ENCODE measurements at places on chromosomes 6 and 20.

DNA sequence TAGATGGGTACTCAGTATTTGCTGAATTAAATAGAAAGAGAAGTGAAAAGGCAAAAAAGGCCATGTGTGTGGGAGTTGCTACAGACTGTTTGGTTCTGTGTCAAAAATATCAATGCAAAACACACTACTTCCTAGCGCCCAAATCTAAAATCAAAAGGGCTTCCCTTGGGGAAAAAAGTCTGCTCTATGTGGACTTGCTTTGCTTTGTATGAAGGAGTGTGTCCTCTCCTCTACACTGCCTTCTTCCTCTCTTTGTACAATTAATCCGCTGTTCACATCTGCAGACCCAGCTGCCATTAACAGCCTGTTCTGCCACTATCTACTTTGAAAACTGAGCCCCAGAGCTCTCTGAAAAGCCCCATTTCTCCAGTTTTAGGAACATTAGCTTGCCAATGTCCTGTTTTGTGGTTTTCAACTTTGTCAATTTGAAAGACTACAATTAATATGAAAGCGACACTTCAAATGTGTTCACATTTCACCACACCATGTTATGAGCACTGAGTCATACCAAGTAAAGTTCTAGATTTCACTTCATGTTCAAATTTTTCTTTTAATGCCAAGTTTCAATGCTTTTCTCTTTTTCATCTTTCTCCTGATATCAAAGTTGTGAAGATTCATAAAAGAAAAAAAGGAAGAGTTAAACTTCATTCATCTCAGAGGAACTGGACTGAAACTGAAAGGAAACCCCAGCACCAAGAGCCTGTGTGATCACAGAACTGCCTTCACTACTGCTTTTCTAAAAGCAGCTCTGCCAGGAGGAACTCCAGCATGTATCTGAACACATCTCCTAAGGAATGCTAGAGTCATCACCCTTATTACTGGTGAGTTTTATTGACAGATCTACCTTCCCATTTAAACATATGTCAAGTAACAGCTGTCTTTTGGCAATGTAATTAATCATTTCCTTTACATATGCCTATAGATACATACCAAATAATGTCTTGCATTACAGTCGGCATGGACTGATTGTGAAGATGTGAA lies 102.6 kb downstream of the KIF13A start:
- no peak for DNase-seq

- DNase-seq = no peak
These were observed 114.3 kb upstream of the LRFN2 start for GRCh38 chr6:40701352-40702007.

- no peak for DNase-seq
These were observed 34.3 kb downstream of the CTNNBL1 start for GRCh38 chr20:37727957-37728634.

DNA sequence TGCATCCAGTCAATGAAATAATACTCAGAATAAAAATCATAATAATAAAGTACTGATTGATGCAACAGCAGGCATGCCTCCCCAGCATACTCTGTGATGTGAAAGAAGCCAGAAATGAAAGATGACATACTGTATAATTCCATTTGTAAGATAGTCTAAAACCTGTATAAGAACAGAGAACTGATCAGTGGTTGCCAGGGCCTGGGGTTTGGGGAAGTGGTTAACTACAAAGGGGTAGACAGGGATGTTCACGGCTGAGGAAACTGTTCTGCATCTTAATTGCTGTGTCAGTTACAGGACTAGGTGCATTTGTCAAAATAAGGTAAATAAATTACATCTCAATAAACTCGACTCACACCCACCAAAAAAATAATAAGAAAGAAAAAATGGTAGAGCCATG lies 81.3 kb upstream of the BMP2 start:
- DNase-seq = no peak

- DNase-seq = no peak
These were observed 143.1 kb downstream of the STXBP5 start for GRCh38 chr6:147347179-147347881.

DNA sequence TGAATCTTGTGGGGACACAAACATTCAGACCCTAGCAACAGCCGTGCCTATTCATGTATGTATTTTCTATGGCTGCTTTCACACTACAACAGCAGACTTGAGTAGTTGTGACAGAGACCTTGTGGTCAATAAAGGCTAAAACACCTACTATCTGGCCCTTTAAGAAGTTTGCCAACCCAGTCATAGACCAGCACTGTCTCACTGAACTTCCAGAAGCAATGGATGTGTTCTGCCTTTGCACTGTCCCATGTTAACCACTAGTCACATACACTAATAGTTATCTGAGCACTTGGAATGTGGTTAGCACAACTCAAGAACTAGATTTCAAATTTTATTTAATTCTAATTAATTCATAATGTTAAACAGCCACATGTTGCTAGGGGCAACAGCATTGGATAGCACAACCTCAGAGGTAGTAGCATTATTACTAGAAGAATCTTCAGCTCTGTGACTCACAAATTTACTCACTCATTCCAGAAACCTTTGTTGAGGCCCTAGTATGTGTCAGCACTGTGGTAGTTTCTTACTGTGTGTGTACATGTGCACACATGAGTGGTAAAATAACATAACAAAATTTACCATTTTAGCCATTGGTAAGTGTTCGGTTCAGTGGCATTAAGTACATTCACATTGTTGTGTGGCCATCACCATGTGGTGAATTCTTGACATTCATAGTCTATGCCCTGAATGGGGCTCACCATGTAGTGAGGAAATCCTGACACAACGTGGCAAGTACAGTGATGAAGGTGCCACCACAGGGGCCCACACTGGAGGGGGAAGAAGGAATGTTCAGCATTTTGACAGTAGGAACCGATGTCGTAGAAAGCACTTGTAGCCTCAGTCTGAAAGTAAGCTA lies 107.3 kb downstream of the CEP57L1 start:
- DNase-seq = no peak

DNA sequence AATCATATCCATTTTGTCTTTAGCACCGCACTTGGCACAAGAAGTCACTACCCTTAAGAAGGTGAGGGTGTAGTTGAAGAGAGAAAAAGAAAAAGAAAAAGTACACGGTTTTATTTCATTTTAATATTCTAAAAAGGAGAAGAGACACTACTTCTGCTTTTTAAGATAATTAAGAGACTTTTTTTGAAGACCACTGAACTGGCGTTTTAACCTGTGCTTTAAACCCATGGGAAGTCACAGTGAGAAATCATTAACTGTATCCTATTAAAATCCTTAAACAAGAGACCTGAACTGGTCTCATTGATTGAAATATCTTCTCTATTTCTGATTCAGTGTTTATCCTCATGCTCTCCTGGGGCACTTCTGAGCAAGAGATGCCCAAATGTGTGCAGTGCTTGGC lies 243.5 kb downstream of the TMEM242 start:
- no peak for DNase-seq

DNA sequence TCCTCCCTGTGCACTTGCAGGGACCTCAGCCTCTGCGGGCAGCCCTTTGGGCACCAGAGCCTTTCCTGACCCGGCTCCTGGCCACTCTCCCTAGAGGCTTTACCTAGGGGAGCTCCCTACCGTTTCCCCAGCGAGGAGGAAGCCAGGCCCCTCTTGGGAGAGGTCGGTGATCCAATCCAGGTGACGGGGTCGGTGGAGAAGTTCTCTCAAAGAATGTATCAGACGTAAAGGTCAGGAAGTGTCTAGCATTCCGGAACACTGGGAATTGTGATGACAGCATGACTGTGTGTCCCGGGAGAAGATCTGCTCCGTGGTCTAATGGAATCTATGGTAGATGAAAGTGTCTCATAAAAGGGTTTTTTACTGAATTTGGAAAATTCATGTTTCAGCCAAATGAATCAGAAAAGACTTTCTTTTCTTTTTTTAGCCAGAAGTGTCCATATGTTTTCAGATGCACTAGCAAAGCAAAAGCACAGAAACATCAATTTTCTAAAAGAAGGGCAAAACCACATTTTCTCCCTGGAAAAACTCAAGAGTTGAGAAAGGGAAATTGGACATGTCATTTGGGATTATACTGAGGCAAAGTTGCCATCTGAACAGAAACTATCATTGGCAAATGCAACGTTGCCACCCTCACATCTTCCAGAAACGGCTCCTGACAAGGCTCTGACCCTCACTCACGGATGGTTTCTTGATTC lies 289.4 kb downstream of the THBS2 start:
- DNase-seq = no peak

GRCh38 chr6:7621761-7622160 lies 31.8 kb downstream of the SNRNP48 start:
- DNase-seq = no peak

DNA sequence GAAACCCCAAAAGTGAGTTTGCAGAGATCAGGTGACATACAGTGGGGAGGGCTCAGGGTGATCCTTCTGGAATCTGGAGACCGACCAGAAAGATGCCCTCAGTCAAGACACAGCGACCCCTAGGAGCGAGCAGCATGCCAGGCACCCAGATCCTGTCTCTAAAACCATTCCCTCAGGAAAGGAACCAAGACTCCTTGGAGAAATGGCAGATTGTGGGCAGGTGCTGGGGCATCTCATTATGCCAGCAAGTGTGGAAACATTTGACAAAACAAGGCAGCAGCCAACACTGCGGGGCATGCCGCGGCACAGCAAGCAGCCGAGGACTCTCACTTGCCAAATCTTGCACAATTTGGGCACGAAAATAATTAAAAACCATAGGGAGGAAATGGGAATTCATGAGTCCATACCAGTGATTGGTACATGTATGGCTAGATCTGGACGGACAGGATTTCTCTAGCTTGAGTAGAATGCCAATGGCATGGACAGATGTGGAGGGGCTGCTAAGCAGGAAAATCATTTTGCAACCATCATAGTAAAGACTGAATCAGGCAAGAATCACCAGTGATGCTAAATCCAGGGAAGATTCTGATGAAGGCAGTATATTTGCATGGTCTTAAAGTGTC lies 76.9 kb downstream of the GINS1 start:
- no peak for DNase-seq

DNA sequence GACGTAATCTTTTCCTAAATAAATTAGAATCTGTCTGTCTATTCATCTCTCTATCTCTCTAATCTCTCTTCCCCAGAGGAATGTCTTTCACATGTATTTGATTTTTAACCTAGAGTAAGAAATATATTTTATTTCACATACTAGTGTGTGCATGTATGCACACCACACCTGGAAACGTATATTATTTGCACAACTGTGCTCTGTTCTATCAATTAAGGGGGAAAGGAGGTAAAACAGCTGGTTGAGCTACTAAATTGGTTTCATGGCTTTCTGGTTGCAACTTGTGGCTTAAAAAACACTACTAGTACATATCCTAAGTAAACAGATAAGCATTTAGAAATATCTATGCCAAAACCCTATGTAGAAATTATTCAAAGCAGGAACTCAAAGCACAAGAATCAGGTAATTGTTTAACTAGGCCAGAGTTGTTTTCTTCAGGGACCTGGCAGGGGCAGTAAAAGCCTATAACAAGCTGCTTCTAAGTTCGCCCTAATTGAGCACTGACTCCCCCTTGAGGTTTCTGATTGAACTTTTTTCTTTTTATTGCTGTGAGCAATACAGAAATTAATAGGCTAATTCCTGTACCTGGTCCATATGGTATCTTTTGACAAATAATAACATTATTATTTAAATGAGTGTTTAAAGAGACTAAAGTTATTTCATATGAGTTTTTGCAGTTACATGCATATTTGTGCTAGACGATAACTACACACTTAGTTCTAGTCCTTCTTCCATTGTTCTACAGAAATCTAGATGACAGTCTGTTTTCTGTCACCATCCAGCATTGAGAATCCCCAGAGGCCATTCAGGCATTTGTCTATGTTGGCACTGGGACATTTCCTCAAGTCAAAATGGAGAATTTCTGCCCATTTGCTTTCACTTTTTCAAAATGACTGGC lies 88.6 kb downstream of the MCHR2 start:
- no peak for DNase-seq

GRCh38 chr6:143522039-143522600 lies 10.6 kb upstream of the FUCA2 start:
- DNase-seq = no peak

DNA sequence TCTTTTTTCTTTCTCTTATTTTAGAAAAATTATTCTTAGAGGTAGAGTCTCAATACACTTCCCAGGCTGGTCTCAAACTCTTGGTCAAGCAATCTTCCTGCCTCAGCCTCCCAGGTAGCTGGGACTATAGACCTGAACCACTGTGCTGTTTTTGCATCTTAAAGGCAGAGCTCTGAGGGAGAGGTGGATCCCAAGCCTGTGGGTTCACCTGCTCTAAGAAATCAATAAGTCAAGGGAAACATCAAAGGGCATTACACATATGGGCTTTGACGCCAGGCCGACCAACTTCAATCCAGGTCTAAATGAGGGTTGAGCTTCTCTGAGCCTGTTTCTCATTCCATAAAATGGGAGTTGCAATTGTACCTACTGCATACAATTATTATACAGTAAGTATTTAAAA lies 223.9 kb downstream of the LY86 start:
- no peak for DNase-seq

GRCh38 chr6:110337486-110337885 lies 20.7 kb downstream of the METTL24 start:
- DNase-seq = no peak

DNA sequence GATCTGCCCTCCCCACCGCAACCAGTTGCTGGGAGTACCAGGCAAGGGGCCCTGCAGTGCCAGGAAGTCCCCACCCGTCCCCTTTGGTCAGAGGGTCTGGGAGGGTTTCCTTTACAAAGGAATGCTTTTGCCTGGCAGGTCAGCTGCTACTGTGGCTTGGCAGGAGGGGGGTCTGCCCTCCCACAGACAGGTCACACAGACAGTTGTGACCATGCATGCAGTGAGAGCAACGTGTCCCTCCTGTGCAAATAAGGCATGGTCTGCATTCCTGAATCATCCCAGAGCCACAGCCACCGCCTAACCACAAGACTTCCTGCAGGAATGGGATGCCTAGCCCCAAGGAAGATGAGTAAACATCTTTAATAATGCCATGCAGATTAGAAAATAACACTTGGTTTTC lies 439 bp upstream of the F13A1 start:
- DNase-seq = no peak

DNA sequence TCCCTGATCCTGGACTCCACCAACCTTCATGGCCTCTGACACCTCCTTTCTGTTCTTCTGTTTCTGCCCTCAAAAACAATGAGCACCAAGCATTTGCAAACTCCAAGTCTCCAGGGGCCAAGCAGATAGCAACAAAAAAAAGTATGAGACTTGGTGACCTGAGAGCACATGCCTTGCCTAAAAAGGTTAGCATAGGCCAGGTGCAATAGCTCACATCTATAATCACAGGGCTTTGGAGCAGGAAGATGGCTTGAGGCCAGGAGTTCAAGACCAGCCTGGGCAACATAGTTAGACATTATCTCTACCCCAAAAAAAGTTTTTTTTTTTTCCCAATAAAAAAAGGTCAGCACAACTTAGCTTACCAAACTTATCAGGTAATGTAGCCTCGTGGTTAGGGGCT lies 13.7 kb upstream of the HM13 start:
- no peak for DNase-seq

- DNase-seq = no peak
These were observed 12.5 kb upstream of the BFSP1 start for GRCh38 chr20:17543531-17544131.

- DNase-seq = no peak
These were observed 855 bp upstream of the GFOD1 start for GRCh38 chr6:13488015-13488895.

DNA sequence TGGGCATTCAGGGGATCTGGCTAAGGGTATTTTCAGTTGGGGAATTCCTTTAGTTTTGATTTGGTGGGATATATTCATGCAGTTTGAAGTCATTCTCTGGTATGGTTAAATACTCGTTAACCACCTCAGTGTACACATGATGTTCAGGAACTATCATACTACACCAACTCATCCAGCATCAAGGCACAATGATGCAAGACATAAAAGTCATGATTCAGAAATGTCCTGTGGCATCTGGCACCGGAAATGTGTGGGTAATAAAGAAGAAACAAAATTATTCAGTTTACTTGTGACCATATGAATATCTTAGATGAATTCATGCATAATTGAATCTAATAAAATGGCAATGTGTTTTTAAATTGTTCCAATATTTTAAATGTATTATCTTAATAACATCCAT lies 129.0 kb upstream of the BMP5 start:
- no peak for DNase-seq

Measured in activated CD4-positive, alpha-beta T cell treated with anti-CD3 and anti-CD28 coated beads, Interleukin-2, amount 50 U/mL, for 4 hours (primary cell).